ENCODE measurements at places on chromosomes 11 and 22.

DNA sequence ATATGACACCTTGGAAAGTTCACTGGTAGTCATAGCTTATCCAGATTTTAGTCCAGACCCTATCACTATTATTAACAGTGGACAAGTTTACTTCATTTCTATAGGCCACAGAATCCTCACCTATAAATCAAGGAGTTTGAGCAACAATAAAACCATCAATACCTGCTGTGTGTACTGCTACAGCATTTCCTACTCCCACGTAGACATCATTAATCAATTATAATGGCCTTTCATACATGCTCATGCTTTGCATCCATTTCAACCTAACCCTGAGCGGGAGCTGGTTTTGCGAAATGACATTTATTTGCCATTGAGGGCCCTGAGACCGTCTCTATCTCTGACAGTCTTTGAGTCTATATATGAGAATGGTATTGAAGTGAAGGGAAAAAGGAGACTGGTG is 312.3 kb downstream of the FAT3 start:
- no peak for DNase-seq

GRCh38 chr11:75440960-75441803 is 8.2 kb upstream of the KLHL35 start:
- DNase-seq: no peak

DNA sequence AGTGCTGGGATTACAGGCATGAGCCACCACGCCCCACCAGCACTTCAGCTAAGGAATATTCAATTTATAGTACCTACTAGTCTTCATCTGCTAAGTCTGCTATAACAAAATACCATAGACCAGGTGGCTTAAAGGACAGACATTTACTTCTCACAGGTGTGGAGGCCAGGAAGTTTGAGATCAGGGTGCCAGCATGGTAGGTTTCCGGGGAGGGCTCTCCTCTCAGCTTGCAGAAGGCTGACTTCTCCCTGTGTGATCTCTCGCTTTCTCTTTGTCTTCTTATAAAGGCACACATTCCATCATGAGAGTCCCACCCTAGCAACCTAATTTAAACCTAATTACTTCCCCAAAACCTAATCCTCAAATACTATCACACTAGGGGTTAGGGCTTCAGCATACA is 433.0 kb downstream of the INSC start:
- DNase-seq: no peak

DNA sequence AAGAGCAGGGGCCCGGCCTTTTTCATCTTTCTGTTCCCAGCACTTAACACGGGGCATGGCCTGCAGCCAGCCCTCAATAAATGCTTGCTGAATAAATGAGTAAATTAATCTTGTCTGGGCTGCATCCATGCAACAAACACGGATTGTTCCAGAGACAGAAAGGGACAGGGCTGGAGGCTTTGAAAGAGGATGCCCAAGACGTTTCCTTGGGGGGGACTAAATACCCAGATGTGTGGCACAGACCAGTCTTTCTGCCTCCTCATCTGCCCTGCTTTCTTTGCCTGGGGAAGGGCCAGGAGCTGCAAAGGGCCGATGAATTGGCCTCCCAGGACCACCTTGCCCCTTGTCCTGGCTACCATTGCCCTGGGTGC is 40.4 kb downstream of the SHISAL1 start:
- no peak for DNase-seq

- DNase-seq: no peak
Observed at GRCh38 chr22:18085188-18085587, 7.4 kb downstream of the PEX26 start.

- DNase-seq: no peak
Observed at GRCh38 chr22:33864723-33865130, 55.5 kb downstream of the LARGE1 start.

DNA sequence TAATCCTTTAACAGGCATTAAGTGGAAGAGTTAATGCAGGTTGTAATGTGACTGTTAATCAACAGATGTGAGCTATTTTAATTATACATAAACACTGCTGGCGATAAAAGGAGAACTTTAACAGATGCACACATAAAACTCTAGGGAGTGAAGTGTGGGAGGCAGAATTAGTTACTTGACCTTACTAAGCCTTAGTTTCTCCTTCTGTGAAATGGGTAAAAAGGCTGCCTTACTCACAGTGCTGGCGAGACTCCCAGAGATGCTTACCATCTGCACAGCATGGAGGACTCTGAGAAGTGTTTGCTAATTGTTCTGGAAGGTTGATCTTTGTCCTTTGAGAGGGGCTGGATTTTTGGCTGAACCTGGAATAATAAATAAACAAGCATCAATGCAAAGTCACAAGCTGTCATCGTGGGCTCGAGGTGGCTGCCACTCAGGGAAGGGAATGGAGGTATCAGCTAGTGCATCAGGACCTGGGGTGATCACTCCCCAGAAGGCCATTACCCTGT is 58.6 kb upstream of the MPEG1 start:
- DNase-seq: no peak

DNA sequence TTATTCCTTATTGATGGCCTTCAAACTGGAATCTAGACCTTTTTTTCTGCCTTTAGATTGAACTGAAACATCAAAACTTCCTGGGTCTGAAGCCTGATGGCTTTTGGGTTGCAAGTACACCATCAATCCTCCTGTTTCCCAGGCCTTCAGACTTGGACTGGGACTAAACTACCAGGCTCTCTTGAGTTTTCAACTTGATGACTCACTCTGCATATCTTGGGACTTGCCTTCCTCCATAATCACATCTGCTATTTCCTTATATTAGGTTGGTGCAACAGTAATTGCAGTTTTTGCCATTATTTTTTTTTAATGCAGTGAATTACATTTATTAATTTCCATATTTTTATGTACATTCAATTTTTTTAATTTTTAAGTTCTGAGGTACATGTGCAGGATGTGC is 7.0 kb downstream of the OR51B5 start:
- DNase-seq: no peak

GRCh38 chr11:66020212-66020611 is 6.1 kb downstream of the CATSPER1 start:
- DNase-seq: no peak

Measured in muscle of back (tissue), 13 donors.